HL-60 (cell line): ENCODE measurements at places on chromosomes 6 and 20.

GRCh38 chr6:111808493-111808892 lies 64.8 kb downstream of the FYN start:
- no peak for DNase-seq

GRCh38 chr6:67467341-67467740 lies 1167.7 kb upstream of the ADGRB3 start:
- DNase-seq: no peak

DNA sequence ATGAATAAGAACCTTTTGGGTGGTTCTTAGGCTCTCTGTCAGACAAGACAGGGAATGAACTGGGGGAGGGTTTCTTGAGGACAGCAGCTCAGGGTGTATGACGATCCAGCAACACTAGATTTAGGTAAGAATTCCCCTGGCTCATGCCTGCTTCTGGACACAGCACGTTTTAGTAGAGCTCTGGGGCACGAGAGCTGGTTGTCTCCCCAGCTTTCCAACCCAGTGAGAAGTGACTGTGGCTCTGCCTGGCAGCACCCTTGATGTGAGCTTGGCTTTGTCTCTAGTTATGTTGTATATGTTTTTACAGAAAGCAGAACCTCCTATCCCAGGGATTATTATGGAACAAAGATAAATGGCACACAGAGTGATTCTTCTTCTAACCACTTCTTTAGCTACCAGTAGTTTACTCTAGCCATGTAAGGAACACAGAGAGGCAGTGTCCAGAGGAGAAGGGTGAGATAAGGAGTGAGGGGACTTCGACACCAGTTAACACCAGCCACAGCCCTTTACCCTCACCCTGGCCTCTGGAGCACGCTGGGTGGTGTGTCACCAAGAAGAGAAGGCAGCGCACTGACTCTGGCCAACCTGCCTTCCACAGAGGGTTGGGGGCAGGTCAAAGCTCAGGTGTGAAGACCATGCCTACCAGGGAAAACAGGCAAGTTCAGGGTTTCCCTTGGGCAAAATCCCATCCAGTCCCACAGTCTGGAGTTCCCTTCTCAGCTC lies 3.9 kb downstream of the APOBEC2 start:
- DNase-seq: no peak

DNA sequence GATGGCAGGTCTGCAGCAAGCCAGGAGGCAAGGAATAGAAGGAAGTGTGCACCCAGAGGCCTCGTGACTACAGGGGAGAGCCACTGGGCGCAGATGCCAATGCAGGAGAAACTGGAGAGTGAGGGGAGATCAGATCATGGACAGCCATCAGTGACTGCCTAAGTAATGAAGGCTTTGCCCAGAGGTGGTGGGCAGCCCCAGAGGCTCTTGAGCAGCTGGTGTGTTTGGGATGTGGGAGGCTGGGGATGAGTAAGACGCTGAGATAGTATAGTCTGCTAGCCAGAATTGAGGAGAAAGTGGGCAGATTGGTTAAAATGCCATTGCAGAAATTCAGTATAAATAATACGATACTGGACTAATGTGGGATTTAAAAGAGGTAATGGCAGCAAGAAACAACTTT lies 111.9 kb downstream of the MAP3K4 start:
- no peak for DNase-seq
